ENCODE measurements at places on chromosomes 2 and 18. TPM values are rescaled to one million over a fixed set of nuclear protein-coding genes. Genes with fewer than 3 reads are reported as not detected.
A peak's percentile ranks its signal among the peaks of the same experiment; 100 is the strongest.

Gene SKOR2
- polyA plus RNA-seq = not detected

Gene PPP1R7
- 112 TPM for polyA plus RNA-seq

Gene TXNDC2
- polyA plus RNA-seq = 0.02 TPM

Gene CNGA3
- polyA plus RNA-seq = not detected

Gene RIT2
- not detected for polyA plus RNA-seq

Gene KANSL1L
- polyA plus RNA-seq = 0.57 TPM

Gene KCNE4
- 0.10 TPM for polyA plus RNA-seq

Gene LYG2
- polyA plus RNA-seq = not detected

Gene CKAP2L
- 13.4 TPM for polyA plus RNA-seq

Gene IL36RN
- 0.50 TPM for polyA plus RNA-seq

- peak; percentile 69 for DNase-seq
These were observed 61.9 kb upstream of the CREB1 start for GRCh38 chr2:207467716-207468347.

DNA sequence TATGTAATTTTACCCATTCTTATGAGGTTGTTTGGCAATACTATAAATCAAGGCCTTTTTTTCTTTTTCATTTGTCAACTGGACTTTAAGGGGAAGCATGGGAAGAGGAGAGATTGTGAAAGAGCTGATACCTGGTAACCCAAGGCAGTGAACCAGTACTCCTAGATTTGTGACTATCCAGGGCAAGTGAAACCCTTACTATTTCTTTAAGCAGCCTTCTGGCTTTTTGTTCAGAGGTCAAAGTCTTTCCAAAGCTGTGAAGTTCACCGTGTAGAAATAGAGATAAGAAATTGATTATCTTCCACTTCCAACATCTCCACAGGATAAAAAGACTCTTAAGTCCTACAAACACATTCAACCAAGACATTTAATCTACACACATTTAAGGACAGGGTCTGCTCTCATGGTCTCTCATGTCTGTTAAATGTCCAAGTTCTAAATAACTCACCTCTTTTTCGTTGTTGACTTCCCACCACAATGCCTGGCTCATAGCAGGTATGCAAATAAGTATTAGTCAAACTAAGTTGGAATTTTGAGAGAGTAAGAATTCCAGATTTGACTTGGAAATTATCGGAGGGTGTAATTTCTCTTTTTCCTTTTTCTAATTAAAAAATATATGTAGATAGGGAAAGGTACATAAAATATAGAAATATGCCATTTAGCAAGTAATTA is 485.8 kb downstream of the STK39 start:
- no peak for DNase-seq

DNA sequence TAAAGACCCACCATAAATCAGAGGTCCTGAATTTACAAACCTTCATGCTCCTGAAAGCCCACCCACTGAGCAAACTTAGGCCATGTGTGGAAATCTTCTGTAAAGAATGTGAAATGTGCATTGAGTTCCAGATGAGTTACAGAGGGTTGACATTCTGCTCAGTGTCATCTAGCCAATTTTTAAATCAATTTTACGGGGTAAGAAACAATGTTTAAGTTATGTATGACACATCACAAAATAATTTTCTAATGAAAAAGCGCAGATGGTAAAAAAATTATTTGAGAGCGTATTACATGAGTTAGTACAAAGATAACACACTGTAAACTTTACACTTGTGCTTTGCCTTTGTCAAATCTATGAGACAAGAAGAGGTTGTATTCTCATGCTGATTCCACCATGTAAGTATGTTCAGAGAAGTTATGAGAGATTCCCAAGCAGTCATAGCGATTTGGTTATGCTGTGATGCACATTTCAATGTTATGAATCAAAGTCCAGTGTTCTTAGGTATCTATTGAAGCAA is 446.3 kb downstream of the ADCYAP1 start:
- no peak for DNase-seq

- DNase-seq = peak; percentile 59
These were observed at the start of gene KCTD1 for GRCh38 chr18:26548415-26549262. KCTD1 (minus strand) TSS chr18:26548553; CDS start chr18:26548536, 17 bp downstream.

- DNase-seq = peak; percentile 9
These were observed 189.2 kb downstream of the LAMA1 start for GRCh38 chr18:6928359-6928758.

- no peak for DNase-seq
These were observed 314 bp upstream of the SSB start for GRCh38 chr2:169798397-169798717.

- no peak for DNase-seq
These were observed 45.1 kb downstream of the NTSR2 start for GRCh38 chr2:11624893-11625292.

DNA sequence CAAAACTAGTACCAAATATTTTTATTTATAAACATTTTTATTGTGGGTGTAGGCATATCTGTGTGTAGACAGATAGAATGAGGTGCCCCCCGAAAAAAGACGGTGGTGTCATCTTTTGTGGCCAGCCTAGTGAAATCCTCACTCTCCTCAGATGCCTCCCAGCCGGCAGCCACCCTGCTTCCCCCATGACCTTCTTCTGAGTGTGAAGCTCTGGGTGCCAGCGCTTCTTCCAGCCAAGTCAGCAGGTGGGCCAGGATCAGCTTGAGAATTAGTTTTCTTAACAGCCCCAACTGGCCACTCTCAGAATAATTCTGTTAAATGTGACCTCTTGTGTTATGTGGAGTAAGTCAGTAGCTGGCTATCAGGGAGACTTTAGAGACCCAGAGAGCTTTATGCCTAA is 229.6 kb upstream of the FOSL2 start:
- DNase-seq = no peak

GRCh38 chr2:152165306-152165705 is 10.3 kb downstream of the STAM2 start:
- no peak for DNase-seq

DNA sequence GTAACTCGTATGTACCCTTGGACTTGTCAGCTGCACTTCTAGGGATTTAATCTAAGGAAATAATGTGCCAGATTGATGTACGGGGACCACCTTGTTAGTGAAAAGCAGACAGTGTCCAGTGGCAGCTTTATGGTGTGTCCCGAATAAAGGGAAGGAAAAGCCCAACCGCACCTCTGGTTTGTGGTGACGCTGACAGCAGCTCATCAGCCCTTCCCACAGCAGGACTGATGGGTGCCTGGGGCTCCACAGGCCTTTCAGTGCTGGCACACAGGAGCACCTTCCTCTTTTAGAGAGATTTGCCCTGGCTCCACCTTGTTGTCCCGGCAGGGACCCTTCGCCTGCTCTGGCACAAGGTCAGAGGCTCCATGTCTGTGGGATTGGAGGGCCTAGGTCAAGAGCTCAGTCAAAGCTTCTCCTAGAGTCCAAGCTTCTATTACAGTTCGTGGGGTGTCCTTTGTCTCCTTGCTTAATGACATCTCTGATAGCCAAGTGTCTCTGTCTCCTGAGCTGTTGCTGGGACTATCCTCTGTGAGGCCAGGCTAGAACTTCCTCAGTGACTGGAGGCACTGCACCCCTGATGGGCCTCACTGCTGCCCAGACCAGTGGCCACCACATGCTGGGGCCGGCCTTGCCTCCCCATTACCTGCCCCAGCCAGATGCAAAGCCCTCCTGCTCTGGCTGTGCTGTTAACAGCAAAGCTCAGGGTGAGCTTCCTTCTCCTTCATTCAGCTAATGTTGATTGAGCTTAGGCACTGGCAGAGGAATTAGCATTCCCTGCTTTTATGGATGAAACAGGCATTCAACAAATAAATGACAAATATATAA is 33.0 kb upstream of the SCLY start:
- no peak for DNase-seq

DNA sequence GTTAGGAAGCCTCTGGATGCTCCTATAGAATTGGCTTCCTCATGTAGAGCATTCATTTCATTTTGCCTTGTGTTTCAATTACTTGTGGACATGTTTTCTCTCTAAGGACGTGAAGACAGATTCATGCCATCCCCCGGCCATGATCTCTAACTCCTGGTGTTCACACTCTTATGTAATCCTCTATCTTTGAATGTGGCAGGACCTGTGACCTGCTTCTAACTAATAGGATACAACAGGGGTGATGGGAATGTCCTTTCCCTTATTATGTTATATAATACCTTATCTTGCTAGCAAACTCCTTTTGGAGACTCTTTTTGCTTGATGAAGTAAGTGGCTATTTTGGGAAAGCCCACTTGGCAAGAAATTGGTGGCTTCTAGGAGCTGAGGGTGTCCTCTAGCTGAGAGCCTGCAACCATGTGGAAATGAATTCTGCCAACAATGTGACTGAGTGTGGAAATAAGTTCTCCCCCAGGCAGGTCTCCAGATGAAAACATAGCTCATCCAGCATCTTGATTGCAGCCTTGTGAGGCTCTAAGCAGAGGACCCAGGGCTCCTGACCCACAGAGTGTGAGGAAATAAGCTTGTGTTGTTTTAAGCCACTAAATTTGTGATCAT is 13.8 kb downstream of the DPYSL5 start:
- no peak for DNase-seq

DNA sequence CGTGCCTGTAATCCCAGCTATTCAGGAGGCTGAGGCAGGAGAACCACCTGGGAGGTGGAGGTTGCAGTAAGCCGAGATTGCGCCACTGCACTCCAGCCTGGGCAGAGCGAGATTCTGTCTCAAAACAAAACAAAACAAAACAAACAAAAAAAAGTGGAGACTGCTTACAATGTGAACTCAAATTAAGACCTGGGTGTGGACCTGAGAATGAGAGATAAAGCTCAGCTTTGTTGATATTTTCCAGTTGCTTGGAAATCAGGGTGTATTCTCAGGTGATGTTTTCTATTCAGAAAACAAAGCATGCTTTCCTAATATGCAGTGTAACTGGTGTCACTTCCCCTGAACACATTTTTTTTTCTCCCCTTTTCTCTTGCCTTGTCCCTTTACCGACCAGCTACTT is 5.3 kb upstream of the CERS6 start:
- no peak for DNase-seq

DNA sequence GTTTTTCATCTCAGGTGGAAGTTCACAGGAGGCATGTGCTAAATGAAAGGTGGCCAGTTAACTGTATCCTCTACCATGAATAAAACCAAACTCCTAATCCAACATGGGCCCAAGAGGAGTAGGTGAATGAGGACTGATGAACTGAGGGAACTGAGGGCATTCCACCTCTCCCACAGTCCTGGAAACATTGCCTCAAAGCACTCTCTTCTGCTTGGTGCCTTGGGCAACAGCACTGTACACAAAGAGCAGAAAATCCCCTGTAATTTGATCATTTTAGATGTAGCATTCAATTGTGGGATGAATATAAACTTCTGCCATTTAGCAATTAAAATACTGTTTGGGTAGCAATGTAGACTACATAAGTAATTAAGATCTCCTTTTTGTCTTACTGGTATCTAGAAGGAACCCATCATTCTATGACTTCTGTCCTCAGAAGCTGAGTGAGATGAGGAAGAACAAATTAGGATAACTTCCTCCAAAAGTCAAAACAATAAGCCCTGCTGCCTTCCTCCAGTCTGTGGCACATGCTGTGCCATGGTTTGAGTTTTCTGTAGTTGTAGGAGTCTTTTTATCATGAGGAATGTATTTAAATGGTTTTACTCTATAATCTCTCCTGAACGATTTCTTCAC is 86.7 kb upstream of the ZEB2 start:
- no peak for DNase-seq

DNA sequence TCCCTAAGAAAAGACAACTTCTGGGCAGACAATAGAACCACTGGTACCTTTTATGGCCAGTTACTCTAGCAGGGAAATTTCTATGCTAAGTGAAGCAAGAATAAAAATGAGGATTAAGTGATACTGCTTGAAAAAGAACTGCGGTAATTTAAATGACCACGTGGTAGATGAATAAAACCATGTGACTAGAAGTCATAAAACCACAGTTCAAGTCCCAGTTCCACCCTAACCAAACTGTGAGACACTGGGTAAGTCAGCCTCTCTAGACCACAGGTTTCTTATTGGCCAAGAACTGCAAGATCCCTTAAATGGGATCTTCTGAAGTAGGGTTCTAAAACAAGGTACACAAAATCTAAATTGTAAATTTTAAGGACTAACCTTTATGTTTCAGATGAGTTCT is 12.7 kb downstream of the TMEM237 start:
- DNase-seq = no peak

DNA sequence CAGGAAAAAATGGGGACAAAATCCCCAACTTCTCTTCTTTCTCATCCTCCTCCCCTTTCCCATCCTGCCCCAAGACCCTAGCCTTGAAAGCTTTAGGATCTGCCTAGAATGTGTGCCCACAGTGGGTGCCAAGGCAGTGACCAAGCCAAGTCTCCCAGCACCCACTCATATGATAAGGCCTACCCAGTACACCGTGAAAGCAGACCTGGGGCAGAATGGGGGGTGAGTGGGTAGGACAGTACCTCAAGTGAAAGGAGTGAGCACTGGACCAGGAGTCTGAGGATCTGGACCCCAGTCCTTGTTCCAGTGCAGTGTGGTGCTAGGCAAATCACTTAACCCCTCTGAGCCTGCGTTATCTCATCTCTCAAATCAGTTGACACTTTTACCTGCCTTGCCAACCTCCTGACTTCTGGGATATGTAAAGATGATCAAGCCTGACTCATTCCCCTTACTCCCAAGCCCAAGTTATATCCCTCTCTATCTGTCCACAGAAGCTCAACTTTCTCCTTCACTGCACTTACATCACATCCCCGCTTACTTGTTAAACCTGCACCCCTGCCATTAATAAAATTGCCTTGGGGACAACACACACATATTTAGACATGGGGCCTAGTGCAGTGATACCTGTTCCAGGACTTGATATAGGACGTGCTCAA is 109.7 kb downstream of the ATL2 start:
- peak; percentile 25 for DNase-seq

- DNase-seq = no peak
These were observed 2.4 kb downstream of the MOGS start for GRCh38 chr2:74462786-74463105.

DNA sequence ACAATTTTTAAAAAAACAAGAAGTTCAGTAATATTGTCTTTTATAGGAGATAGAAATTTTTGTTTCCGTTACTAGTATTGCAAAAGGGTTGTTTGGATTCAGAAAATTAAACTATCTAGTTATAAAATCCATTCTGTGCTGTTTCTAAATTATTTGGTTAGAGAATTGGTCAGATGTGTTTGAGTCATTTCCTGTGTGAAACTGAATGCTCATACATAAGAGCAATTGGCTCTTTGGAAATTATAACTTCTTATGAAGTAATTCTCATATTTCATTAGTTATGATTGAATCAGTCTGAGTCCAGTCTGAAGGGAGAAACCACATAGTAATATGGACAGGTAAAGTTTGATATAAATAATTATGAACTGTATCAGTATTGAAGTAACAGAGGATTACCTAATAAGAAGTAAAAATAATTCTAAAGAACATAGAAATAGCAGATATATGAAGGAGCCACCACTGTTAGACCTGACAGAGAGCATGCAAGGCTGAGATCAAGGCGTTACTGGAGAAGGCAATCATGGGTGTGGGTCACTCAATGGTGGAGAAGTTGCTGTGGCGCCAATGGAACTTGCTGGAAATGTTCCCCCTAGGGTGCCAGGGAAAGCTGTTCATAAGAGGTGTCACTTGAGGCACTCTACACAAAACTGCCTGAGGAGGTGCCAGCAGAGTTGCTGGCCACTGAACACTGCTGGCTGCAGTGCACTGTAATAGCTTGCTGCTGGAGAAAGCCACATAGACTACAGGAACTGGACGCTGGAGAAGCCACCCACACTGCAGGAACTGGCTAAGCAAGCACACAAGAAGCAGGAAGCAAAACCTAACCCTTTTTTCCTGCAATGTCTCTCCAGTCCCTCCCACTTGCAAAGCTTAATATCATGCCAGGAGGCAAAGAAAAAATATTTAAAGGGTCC is 18.0 kb upstream of the FAP start:
- DNase-seq = peak; percentile 51

GRCh38 chr2:217363470-217363869 is 503.6 kb upstream of the TNP1 start:
- no peak for DNase-seq
